Testis (tissue), 5 donors: ENCODE measurements at places on chromosomes 6 and 20. TPM values are rescaled to one million over a fixed set of nuclear protein-coding genes. Genes with fewer than 3 reads are reported as not detected.

- DNase-seq: no peak
- H3K4me1 ChIP-seq: no peaks in the 10 kb centered on the region
- no peak overlapping the region for H3K4me3 ChIP-seq
- H3K27ac ChIP-seq: no peak overlapping the region
These were observed 4.6 kb downstream of the SLC17A2 start for GRCh38 chr6:25925876-25926275.

DNA sequence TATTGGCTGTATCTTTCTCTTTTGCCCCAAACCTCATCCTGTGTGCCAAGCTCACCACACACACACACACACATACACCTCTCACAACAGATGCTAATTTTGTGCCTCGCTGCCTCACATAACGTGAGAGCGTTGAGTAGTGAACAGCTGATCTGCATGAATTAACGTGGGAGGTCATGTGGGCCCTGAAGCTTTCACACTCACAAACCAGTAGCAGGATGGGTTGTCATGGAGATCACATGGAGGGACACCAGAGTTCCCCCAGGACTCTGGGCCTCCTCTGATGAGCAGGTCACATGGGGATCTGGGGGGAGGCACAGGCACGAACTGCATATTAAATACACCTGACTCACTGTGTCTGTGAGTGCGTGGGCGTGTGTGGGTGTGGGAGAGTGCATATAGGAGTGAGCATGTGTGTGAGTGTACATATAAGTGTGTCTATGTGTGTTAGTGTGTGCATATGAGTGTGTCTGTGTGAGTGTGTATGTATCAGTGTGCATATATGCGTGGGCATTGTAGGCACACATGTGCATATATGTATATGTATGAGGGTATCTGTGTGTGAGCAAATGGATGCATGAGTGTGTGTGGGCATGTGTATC is 62.7 kb upstream of the SULF2 start:
- no peak for DNase-seq
- no peaks in the 10 kb centered on the region for H3K4me1 ChIP-seq
- no peaks in the 10 kb centered on the region for H3K27me3 ChIP-seq
- no peak overlapping the region for H3K27ac ChIP-seq
- no peaks in the 10 kb centered on the region for H3K36me3 ChIP-seq
- no peak overlapping the region for H3K4me3 ChIP-seq

DNA sequence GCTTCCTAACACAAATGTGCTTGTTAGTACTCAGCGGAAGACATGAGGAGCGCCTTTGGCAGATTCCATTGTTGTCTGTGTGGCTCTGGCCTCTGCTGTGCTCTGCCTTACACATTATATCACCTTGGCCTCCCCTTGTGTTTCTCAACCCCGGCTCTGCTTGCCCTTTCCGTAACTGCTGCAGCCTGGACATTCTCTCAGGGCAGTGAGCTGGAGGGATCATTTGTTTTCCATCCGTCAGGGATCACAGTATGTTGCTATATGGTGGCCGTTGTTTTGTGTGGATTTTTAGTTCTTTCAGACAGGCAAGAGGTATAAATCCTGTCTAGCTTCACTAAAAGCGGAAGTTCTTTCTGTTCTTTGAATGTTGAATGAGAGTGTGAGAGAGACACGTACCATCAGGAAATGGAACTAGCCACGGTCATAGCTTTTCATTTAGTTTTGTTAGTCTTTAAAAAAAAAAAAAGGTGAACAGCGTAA is 175.1 kb downstream of the JARID2 start:
- no peaks in the 10 kb centered on the region for H3K27me3 ChIP-seq
- DNase-seq: no peak
- no peak overlapping the region for H3K4me3 ChIP-seq
- no peak overlapping the region for H3K27ac ChIP-seq
- H3K4me1 ChIP-seq: no peaks in the 10 kb centered on the region

DNA sequence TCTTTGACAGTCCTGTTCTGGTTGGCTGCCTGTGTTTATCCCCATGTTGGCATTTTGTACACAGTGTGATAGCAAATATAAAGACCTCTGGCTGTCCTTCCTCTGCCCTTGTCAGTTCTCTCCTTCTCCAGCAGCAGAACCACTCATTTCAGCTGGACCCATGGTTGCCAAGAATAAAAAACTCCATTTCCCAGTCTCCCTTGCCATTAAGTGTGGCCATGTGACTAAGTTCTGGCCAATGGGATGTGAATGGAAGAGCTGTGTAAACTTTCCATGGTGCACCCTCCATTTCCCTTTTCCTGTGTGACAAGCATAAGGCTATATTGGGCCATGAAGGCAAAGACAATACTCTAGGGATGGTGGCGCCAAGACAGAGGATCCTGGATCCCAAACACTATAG is 78.4 kb upstream of the TBC1D7 start:
- H3K27me3 ChIP-seq: no peaks in the 10 kb centered on the region
- no peak overlapping the region for H3K4me3 ChIP-seq
- peak; percentile 28 for DNase-seq
- H3K36me3 ChIP-seq: no peaks in the 10 kb centered on the region

DNA sequence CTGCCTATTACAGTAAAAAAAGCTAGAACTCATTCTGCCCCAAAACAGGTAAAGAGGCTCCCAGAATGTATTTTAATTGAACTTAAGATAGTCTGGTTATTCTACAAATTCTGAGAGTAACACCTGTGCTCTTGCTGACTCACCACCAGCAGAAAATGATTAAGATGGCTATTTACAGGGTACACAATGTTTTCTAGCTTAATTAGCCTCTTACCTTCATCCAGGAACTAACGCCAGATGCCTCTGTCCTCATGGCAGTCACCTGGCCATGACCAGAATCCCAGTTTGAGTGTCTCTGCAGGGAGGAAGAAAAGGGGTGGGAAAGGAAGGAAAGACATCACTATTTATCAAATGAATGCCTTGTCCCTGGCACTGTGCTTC is 31.3 kb upstream of the PPP1R3G start:
- H3K27ac ChIP-seq: no peak overlapping the region
- H3K27me3 ChIP-seq: no peaks in the 10 kb centered on the region
- H3K4me1 ChIP-seq: no peaks in the 10 kb centered on the region

DNA sequence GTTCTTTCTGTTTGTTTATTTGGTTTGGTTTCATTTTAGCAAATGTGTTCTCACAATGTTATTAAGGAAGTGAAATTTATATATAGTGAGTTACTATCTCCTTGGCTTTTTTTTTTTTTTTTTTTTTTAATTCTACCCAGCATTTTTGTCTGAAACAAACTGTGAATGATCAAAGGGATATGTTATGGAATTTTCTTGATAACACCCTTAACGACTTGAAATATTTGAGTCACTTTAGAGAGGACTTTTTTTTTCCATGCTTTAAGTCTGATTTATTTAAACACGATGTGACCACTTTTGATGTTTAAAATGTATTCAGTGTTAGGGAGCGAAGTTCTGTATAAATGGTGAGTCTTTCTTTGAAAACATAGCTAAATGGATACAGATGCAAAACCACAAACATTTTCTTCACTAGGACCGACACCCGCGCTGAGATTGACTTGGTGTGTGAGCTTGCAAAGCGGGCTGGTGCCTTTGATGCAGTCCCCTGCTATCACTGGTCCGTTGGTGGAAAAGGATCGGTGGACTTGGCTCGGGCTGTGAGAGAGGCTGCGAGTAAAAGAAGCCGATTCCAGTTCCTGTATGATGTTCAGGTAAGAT is 149.7 kb downstream of the MTHFD1L start:
- H3K36me3 ChIP-seq: no peaks in the 10 kb centered on the region
- no peak for DNase-seq
- H3K27ac ChIP-seq: no peak overlapping the region

- no peak for DNase-seq
- no peak overlapping the region for H3K27ac ChIP-seq
- H3K4me3 ChIP-seq: no peak overlapping the region
- H3K36me3 ChIP-seq: no peaks in the 10 kb centered on the region
- H3K4me1 ChIP-seq: peaks cover 25% of the 10 kb centered on the region
These were observed 568.9 kb upstream of the CITED2 start for GRCh38 chr6:139943391-139943790.

GRCh38 chr6:34510299-34510698 is 44.4 kb downstream of the PACSIN1 start:
- DNase-seq: no peak
- H3K27me3 ChIP-seq: no peaks in the 10 kb centered on the region
- no peak overlapping the region for H3K4me3 ChIP-seq
- no peak overlapping the region for H3K27ac ChIP-seq
- peaks cover 6% of the 10 kb centered on the region for H3K4me1 ChIP-seq

GRCh38 chr20:19414600-19414999 is 202.2 kb downstream of the SLC24A3 start:
- DNase-seq: no peak
- no peaks in the 10 kb centered on the region for H3K36me3 ChIP-seq
- no peaks in the 10 kb centered on the region for H3K27me3 ChIP-seq

BTN2A1 gene
- 26.0 TPM for total RNA-seq

C20orf144 gene
- total RNA-seq: 119 TPM

PNLDC1 gene
- total RNA-seq: 19.9 TPM
